ENCODE measurements at places on chromosomes 3 and 15. TPM values are rescaled to one million over a fixed set of nuclear protein-coding genes. Genes with fewer than 3 reads are reported as not detected.

P2RY12 gene
- polyA plus RNA-seq, result 0.26 TPM

ERICH6 gene
- not detected for polyA plus RNA-seq

P2RY1 gene
- polyA plus RNA-seq, result 1.2 TPM

RHOV gene
- not detected for polyA plus RNA-seq

AHSG gene
- 0.06 TPM for polyA plus RNA-seq

TFDP2 gene
- polyA plus RNA-seq, result 22.2 TPM

ZBTB20 gene
- polyA plus RNA-seq, result 6.5 TPM

GABRA5 gene
- not detected for polyA plus RNA-seq

AMT gene
- 13.1 TPM for polyA plus RNA-seq

TERC gene
- not detected for polyA plus RNA-seq

DMXL2 gene
- polyA plus RNA-seq, result 5.2 TPM

GOLGA6L9 gene
- polyA plus RNA-seq, result 1.7 TPM

SLC15A2 gene
- polyA plus RNA-seq, result 0.22 TPM

GPR176 gene
- 1.1 TPM for polyA plus RNA-seq

SLC51B gene
- polyA plus RNA-seq, result 0.08 TPM

DNA sequence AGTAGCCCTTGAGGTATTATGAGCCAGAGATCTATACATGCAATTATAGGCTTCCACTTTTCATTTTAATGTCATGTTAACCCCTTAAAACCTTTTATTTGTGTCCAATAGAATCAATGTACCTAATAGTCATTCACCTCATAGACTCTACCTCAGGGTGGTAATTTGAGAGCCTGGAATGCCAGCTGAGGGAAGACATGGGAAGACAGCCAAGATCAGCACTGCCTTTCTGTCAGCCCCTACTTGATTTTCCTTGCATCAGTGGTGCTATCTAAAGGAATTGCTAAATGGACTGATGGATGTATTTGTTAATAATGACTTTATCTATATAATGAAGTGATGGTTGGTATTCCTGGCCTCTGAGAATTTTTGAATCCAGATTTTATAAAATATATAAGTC lies 113.3 kb upstream of the GBE1 start:
- no peak overlapping the region for H3K27ac ChIP-seq
- no peaks in the 10 kb centered on the region for H3K4me1 ChIP-seq
- no peaks in the 10 kb centered on the region for H3K27me3 ChIP-seq
- H3K4me3 ChIP-seq, result no peak overlapping the region

GRCh38 chr15:63772520-63772919 lies 61.2 kb downstream of the HERC1 start:
- no peak overlapping the region for H3K4me3 ChIP-seq
- H3K36me3 ChIP-seq, result peaks cover 8% of the 10 kb centered on the region
- H3K4me1 ChIP-seq, result no peaks in the 10 kb centered on the region
- H3K27ac ChIP-seq, result no peak overlapping the region
- no peaks in the 10 kb centered on the region for H3K27me3 ChIP-seq

DNA sequence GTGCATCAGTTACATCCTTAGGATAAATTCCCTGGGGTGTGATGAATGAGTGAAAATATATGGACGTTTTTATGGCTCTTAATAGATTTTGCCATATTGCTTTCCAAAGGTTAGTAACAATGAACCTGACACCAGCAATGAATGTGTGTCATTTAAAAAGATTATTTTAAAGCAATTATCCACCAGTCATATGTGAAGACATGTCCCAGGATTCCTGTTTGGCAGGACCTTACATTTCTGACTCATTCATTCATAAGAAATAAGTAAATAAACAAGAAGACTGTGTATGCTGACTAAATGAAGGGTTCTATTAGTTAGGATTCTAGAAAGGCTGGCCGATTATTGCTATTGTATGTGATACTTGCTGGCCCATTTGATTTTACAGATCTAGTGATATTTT lies 201.5 kb downstream of the SOX2 start:
- H3K36me3 ChIP-seq, result no peaks in the 10 kb centered on the region
- no peaks in the 10 kb centered on the region for H3K27me3 ChIP-seq
- H3K4me1 ChIP-seq, result no peaks in the 10 kb centered on the region
- H3K4me3 ChIP-seq, result no peak overlapping the region

GRCh38 chr3:196694941-196695848 lies 16.9 kb downstream of the CEP19 start:
- H3K4me3 ChIP-seq, result no peak overlapping the region
- no peaks in the 10 kb centered on the region for H3K4me1 ChIP-seq
- no peak for DNase-seq
- H3K27ac ChIP-seq, result no peak overlapping the region

GRCh38 chr3:183790700-183791099 lies 34.7 kb downstream of the MAP6D1 start:
- H3K4me3 ChIP-seq, result no peak overlapping the region
- no peaks in the 10 kb centered on the region for H3K27me3 ChIP-seq
- peaks cover 3% of the 10 kb centered on the region for H3K36me3 ChIP-seq
- DNase-seq, result no peak

- no peak overlapping the region for H3K27ac ChIP-seq
- no peaks in the 10 kb centered on the region for H3K4me1 ChIP-seq
- H3K36me3 ChIP-seq, result no peaks in the 10 kb centered on the region
- H3K4me3 ChIP-seq, result no peak overlapping the region
- DNase-seq, result no peak
These were observed 15.7 kb upstream of the RPLP1 start for GRCh38 chr15:69436951-69437350.

DNA sequence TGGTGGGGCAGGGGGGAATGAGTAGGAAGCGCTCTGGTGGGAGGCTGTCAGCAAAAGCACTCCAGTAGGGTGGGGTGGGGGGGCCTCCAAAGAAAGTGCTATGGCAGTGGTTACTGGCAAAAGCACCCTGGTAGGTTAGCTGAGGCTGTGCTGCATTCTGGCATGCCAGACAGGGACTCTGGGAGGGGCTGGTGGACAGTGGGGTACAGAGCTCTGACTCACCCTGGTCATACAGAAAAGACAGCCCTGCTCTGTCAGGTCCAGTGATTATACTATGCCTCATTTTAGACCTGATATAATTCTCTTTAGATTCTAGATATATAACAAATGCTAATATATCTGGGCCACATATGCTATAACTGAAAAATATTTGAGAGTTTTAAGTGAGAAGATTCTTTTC lies 82.8 kb upstream of the CPNE4 start:
- no peak overlapping the region for H3K27ac ChIP-seq
- H3K27me3 ChIP-seq, result no peaks in the 10 kb centered on the region
- no peaks in the 10 kb centered on the region for H3K4me1 ChIP-seq
- H3K4me3 ChIP-seq, result no peak overlapping the region

DNA sequence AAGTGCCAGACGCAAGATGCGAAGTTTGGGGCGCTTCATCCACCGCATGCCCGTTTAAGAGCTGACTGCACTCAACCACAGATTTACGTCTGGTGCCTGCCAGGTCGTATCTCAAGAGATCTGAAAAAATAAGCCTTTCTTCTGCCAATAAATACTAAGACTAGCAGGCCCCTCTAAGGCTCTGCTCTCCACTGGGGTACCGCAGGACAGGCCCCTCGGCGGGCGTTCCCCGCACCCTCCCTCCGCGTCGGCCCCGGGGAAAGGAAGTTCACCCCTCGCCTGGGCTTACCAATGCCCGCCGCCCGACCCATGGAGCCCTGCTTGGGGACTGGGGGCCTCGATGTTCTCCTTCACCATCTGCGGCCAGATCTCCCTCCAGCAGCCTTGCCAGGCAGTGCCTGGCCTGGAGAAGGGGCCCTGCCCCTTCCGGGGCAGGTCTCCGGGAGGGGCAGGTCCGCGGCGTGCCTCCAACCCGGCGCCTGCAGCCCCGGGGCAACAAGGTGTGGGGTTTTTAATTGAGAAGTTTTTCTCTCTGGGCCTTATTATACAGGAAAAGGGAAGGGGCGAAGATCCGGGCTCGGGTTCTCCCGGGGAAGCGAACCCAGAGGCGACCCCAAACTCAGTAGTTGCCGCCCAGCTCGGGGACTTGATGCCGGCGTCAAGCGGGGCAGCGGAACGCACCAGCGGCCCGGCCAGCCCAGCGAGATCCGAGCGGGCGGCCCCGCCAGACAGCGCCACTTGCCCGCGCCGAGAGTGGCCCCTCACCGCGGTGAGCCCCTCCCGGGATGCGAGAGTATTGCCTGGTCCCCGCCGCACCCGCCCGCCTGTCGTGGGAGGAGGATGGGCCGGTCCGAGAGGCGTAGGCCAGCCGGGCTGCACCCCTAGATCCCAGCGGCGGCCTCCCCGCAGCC lies 735 bp downstream of the GOLGA8B start:
- no peak for DNase-seq
- H3K27ac ChIP-seq, result peak overlapping the region; percentile 79
- H3K4me1 ChIP-seq, result peaks cover 16% of the 10 kb centered on the region
- H3K36me3 ChIP-seq, result no peaks in the 10 kb centered on the region
- peaks cover 17% of the 10 kb centered on the region for H3K27me3 ChIP-seq

- H3K4me3 ChIP-seq, result no peak overlapping the region
- no peak overlapping the region for H3K27ac ChIP-seq
- H3K27me3 ChIP-seq, result no peaks in the 10 kb centered on the region
- no peak for DNase-seq
- H3K36me3 ChIP-seq, result no peaks in the 10 kb centered on the region
- peaks cover 15% of the 10 kb centered on the region for H3K4me1 ChIP-seq
These were observed 331.2 kb upstream of the TBL1XR1 start for GRCh38 chr3:177528306-177529070.

GRCh38 chr15:68989541-68990230 lies 24.8 kb upstream of the NOX5 start:
- no peak for DNase-seq
- H3K4me3 ChIP-seq, result no peak overlapping the region
- H3K27me3 ChIP-seq, result no peaks in the 10 kb centered on the region
- peaks cover 7% of the 10 kb centered on the region for H3K4me1 ChIP-seq
- no peak overlapping the region for H3K27ac ChIP-seq

DNA sequence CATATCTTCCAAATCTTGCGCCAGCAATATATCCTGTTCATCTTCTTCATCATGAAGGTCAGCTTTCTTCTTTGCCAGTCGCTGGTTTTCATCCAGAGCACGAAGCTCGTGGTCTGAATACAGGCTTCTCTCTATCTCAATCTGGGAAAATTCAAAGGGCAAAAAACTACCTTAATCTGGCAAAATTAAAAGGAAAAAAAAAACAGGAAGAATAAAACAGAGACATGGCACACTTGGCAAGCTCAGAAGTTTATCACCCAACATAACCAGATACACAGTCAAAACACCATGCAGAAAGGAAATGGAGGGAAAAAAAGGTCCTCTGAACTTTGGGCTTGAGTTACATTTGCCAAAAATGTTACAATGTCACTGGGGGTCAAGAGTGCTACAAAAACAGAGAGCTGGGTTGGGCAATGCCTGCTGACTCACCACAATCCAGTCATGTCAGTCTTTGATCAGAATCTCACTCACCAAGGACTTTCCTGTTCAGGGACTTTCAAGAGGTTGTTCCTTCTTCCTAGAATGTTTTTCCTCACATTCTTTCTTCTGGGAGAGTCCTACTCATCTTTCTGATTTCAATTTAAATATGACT lies 1.5 kb downstream of the MRPL46 start:
- peaks cover 23% of the 10 kb centered on the region for H3K4me1 ChIP-seq
- peaks cover 13% of the 10 kb centered on the region for H3K36me3 ChIP-seq
- DNase-seq, result no peak

GRCh38 chr3:66269411-66269810 lies 48.6 kb downstream of the SLC25A26 start:
- H3K4me3 ChIP-seq, result no peak overlapping the region
- DNase-seq, result no peak
- no peaks in the 10 kb centered on the region for H3K27me3 ChIP-seq
- no peak overlapping the region for H3K27ac ChIP-seq
- H3K36me3 ChIP-seq, result peaks cover 5% of the 10 kb centered on the region

GRCh38 chr15:51080286-51080685 lies 14.4 kb downstream of the TNFAIP8L3 start:
- no peaks in the 10 kb centered on the region for H3K27me3 ChIP-seq
- DNase-seq, result no peak
- H3K4me1 ChIP-seq, result peaks cover 20% of the 10 kb centered on the region
- no peak overlapping the region for H3K27ac ChIP-seq

DNA sequence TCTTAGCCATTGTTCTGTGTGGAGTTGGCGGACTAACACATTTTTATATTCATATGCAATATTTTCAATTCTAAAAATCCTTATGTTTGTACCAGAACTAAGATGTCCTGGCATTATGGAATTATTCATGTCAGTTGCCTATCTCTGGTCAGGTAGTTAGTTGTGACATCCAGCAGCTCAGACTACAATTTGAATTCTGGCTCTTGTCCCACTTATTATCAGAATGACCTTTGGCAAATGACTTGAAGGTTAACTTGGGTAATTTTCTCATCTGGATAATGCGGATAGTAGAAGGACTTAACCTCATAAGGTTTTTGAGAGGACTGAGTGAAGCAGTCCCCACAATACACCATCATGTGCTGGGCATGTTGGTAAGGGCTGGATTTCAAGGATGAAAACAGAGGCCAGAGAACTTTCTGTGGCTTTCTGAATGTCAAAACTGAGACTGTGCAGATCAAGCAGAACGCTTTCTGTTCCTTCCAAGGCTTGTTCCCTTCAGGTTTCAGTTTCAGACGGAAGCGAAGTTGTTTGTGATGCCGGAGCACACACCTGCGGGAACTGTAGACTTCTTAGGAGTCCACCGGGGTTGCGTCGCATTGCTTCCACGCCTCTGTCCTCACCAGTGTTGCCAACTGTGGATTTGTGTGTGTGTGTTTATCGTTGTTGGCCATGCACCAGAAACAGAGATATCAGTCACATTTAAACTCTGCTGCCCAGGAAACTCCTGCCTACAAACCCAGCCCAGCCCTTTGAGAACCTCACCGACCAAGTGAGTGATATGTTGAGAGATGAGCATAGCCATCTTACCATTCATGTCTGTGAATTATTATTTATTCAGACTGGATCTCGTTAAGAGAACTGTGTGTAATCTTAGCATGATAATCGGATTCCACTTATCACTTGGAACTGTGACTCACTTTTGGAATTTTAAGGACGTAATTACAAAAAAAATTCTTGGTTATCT lies 76.0 kb downstream of the PTPRG start:
- DNase-seq, result peak; percentile 43
- H3K4me1 ChIP-seq, result peaks cover 12% of the 10 kb centered on the region
- no peaks in the 10 kb centered on the region for H3K36me3 ChIP-seq
- H3K4me3 ChIP-seq, result peak overlapping the region; percentile 45
- H3K27ac ChIP-seq, result peak overlapping the region; percentile 11
- no peaks in the 10 kb centered on the region for H3K27me3 ChIP-seq

DNA sequence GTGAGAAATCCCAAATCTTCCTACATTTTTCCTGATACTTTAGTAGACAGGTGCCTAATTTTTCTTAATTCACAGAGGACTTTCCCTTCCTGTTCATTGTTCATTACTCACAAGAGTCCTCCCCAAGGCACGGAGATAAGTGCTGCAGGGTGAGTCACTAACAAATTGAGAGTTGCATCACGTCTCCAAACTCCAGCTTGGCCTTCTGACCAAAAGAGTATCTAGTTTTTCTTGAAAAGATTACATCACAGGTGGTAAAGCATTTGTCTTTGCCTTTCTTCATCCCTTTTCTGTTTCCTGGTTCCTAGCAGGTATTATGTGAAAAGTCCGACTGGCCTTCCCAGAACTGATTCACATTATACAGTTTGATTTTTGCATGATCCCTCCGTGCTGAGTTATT lies 24.9 kb upstream of the RASGRP1 start:
- no peaks in the 10 kb centered on the region for H3K4me1 ChIP-seq
- no peaks in the 10 kb centered on the region for H3K27me3 ChIP-seq
- H3K27ac ChIP-seq, result no peak overlapping the region
- no peaks in the 10 kb centered on the region for H3K36me3 ChIP-seq

GRCh38 chr3:123318374-123318773 lies 116.6 kb downstream of the SEC22A start:
- no peak overlapping the region for H3K4me3 ChIP-seq
- no peaks in the 10 kb centered on the region for H3K4me1 ChIP-seq
- no peak overlapping the region for H3K27ac ChIP-seq
- no peaks in the 10 kb centered on the region for H3K36me3 ChIP-seq
- no peak for DNase-seq

GRCh38 chr3:13145131-13145825 lies 72.0 kb upstream of the IQSEC1 start:
- H3K4me3 ChIP-seq, result no peak overlapping the region
- H3K27ac ChIP-seq, result no peak overlapping the region
- no peaks in the 10 kb centered on the region for H3K36me3 ChIP-seq
- H3K4me1 ChIP-seq, result no peaks in the 10 kb centered on the region
